ENCODE measurements at places on chromosomes 12 and 14.

DNA sequence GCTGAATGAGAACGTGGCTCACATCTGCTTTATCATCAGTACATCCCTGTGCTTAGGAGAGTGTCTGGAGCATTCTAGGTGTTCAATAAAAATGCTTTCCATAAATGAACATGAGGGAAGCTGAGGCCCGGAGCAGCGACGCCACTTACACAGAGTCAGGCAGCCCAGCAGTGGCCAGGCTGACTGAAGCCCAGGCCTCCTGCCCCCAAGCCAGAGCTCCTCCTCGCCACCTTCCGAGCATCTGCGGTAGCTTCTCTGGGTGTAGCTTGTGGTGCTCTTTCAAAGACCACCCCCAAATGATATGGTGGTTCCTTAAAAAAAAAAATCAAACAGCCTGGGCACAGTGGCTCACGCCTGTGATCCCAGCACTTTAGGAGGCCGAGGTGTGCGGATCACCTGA lies 88.8 kb downstream of the FBXL14 start:
- DNase-seq, result no peak

- DNase-seq, result no peak
Measured at GRCh38 chr14:62796431-62796830, 248.8 kb downstream of the KCNH5 start.

DNA sequence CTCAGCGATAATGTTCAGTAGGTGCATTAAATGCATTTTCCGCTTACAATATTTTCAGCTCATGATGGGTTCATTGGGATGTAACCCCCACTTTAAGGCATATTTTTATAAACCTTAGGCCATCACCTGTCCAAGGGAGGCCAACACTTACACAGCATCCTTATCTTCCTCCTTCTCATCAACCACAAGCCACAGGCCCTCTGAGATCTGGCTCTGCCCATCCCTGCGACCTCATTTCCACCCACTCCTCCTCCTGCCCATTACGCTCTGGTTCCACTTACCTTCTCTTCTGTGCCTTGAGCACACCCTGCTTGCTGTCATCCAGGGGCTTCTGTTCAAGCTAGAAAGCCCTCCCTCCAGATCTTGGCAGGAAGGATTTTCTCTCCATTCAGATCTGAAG lies 93.2 kb downstream of the EGLN3 start:
- DNase-seq, result no peak

DNA sequence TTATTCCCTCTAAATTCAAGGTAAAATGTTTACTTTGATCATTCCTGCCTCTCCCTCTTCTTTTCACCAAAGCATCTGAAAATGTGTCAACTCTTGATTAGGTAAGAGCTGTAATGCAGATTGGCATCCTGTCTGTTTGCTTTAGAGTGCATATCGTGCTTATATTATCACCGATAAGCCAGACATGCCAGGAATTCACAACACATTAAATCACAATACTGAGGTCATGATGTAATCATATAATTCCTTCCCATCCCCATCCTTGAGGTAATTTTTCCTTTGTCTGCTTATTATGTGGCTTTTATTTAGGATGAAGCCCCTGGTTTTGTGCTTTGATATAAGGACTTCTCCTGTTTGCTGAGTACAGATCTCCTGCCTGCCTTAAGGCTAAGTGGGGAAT lies 10.2 kb downstream of the DDX47 start:
- no peak for DNase-seq

GRCh38 chr12:103865151-103865730 lies 24.2 kb upstream of the NT5DC3 start:
- no peak for DNase-seq

- DNase-seq, result no peak
Measured at GRCh38 chr12:11016937-11017336, 5.5 kb downstream of the TAS2R19 start.

GRCh38 chr14:68333262-68333661 lies 459.6 kb downstream of the ZFP36L1 start:
- no peak for DNase-seq

- DNase-seq, result no peak
Measured at GRCh38 chr12:49198431-49199155, 9.7 kb upstream of the TUBA1A start.

DNA sequence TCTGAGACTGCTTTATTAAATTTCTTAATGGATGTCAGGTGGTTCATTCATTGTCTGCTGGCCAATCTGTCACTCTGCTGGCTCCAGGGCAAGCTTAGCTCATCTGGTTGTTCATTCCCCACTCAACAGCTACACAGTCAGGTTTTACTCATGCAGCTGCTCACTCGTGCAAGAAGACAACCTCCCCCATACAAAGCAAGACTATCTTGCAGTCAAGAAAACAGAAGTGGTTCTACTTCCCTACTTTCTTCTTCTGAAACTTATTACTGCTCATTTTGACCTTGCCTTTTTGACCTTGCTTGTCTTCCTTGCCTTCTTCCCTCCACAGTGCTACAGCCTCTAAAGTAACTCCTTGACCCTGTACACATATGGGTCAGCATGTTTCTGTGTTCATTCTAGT lies 277.9 kb downstream of the SSPN start:
- no peak for DNase-seq

GRCh38 chr14:70622111-70622712 lies 19.5 kb upstream of the TTC9 start:
- DNase-seq, result peak; percentile 6

- DNase-seq, result no peak
Measured at GRCh38 chr12:94736004-94736403, 85.6 kb upstream of the TMCC3 start.

DNA sequence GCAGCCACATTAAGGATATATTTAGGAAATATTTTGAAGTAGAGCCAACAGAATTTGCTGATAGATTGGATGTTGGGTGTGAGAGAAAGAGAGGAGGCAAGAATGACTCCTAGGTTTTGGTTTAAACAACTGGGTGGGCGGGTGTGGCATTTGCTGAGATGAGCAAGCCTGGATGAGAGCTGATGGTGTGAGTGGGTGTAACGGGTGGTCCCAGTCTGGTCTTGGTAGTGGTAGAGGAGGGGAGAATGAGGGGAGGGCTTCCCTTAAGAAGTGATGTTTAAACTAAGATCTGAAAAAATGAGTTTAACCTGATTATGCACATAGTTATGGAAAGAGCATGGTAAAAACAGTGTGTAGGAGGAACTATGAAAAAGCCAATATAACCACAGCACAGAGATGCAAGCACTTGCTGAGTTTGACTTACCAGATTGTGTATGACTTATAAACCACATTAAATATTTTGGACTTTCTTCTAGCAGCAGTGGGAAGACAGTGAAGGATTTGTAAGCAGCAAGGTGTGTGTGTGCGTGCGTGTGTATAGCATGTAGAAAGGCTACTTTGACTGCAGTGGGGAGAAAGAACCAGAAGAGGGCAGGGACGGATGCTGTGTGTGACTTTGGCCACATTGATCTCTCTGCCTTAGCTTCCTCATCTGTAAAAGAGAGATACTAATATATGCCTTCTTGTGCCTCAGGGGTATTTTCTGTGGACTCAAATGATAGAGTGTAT lies 139.7 kb downstream of the PRIMA1 start:
- no peak for DNase-seq

DNA sequence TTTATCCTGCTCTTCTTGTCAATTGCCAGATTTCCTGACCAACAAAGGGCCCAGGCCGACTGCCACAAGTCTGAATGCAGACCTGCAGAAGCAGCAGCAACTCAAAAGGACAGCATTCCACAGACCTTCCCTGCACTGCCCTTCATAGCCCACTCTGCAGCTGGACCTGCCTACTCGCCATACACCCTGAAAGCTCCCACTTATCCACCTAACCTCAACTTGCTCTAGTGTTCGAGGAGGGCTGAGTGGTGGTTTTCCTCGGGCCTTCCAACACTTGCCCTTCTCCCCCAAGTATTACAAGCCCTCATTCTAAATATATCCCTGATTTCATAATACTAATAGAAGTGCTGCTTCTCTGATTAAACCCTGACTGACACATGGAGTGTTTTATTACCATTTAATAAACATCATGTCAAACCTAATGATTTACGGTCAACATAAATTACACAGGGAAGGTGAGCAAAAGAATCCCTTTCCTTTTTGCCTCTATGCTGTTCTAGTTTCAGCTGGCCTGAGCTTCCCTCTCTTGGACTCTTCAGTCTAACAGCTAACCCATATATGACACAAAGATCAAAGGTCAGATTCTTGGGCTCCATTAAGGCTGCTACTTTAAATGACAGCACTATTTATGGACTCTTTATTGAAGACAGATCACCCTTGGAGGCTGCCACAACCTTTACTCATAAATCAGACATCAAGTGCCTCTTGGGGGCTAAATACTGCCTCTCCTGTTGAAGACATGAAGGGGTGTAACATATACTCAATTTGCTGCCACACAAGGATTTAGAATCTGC lies 1546.9 kb upstream of the TMEM132C start:
- DNase-seq, result no peak

DNA sequence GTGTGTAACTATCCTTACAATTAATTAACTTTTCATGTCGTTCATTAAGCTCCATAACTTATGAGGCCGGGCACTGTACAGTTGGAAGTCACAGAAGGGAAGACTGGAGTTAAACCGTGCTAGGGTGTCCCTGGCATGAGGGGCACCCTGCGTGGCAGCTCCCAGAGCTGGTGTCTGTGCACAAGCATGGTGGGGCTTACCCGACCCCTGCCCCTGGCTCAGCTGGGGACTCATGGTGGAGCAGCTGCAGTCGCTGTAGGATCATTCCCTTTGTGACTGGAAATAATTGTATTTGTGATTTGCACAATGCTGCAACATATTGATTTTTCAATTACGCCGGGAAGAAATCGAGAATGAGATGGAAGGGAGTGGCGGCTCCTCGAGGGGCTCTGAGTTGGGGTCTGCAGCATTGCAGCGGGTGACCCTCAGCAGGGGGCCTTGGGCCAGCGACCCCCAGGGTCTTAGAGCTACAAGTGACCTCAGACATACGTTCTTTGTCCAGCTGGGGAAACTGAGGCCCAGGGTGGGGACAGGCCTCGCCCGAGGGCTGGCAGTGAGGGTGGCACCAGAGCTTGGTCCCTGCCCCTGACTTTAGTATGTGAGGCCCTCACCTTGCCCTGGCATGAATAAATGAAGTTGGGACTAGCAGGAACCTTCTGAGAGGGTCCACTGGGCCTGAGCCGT lies 125.4 kb downstream of the KIF26A start:
- no peak for DNase-seq

GRCh38 chr12:115191342-115191741 lies 507.4 kb upstream of the TBX3 start:
- DNase-seq, result no peak

- no peak for DNase-seq
Measured at GRCh38 chr14:31592631-31593030, 31.4 kb downstream of the NUBPL start.

DNA sequence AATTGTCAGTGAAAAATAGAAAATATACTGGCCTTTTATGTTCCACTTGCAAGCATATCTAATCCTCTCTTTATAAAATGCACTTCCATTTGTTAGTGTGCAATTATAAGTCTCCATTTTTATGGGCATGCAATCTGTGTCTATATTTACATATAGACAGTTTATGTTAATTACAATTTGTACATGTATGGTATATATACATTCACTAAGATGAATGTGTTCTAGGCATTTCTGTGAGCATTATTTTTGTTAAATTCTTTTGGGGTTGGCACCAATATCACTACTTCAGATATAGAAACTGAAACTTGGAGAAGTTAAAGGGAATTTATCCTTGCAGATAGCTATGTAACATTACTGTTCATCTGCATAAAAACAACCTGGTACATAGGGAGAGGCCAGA lies 470.8 kb upstream of the LMO3 start:
- no peak for DNase-seq

All from right renal cortex interstitium (tissue), 3 donors.